ENCODE measurements at places on chromosomes 12 and 14.

GRCh38 chr12:3225154-3225795 is 148.1 kb downstream of the TSPAN9 start:
- DNase-seq = no peak

GRCh38 chr12:105451211-105451610 is 120.7 kb downstream of the C12orf75 start:
- no peak for DNase-seq

DNA sequence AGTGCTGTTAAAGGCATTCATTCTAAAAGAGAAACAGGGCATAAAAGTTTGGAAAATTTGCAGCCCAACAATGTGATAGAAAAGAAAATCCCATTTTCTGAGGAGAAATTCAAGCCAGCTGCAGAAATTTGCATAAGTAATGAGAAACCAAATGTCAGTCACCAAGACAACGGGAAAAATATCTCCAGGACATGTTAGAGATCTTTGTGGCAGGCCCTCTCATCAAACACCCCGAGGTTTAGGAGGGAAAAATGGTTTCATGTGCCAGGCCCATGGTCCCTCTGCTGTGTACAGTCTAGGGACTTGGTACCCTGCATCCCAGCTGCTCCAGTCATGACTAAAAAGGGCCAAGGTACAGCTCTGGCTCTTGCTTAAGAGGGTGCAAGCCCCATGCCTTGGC is 251.0 kb upstream of the FAR2 start:
- no peak for DNase-seq

- DNase-seq = no peak
Observed at GRCh38 chr14:33812601-33813000, 138.3 kb downstream of the EGLN3 start.

GRCh38 chr14:79972230-79972629 is 239.1 kb downstream of the DIO2 start:
- DNase-seq = no peak

- DNase-seq = no peak
Observed at GRCh38 chr14:99479906-99480869, at the start of gene SETD3. Gene SETD3 (minus strand): TSS chr14:99480859. CDS start chr14:99465805, 15,054 bp downstream.

- DNase-seq = no peak
Observed at GRCh38 chr12:72295101-72295500, 22.9 kb downstream of the TRHDE start.

- DNase-seq = no peak
Observed at GRCh38 chr14:75460394-75460793, 32.6 kb downstream of the JDP2 start.

- DNase-seq = no peak
Observed at GRCh38 chr12:21538061-21538653, 12.1 kb downstream of the SPX start.

GRCh38 chr14:91374879-91375702 is 42.5 kb downstream of the CCDC88C start:
- DNase-seq = peak; percentile 54

GRCh38 chr12:48180424-48180823 is 3.0 kb upstream of the CCDC184 start:
- DNase-seq = no peak

DNA sequence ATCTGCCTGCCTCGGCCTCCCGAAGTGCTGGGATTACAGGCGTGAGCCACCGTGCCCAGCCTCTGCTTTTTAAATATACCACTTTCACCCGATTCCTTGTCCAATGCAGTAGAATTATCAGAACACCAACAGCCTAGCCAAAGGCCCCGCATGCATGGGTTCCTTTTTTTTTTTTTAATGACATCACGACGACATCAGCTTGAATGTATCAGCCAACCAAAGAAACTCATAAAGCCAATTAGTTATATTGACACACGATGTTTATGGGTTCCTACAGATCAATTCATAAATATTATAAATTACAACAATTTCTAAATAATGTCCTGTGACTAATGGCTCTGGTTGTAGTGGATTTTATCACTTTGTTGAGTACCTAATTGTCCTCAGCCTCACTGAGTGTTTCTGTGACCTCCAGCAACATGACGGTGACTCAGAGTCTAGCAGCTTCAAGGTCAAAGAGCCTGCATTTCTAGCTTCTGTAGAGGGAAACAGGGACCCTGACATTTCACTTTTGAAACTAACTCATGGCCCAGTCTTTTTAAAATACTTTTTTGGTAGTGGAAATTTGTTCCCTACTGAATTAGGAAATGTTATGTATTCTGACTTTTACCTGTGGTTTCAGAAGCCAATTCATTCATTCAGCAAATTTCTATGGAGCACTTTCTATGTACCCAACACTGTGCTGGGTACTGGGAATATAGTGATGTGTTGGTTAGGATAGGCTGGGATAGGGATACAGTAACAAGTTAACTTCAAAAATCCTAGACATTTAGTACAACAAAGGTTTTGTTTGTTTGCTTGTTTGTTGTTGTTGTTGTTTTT is 144.1 kb downstream of the SUDS3 start:
- DNase-seq = no peak

- DNase-seq = no peak
Observed at GRCh38 chr14:54881235-54881760, 21.3 kb downstream of the GCH1 start.

- DNase-seq = no peak
Observed at GRCh38 chr14:32728976-32729375, 209.7 kb upstream of the NPAS3 start.

DNA sequence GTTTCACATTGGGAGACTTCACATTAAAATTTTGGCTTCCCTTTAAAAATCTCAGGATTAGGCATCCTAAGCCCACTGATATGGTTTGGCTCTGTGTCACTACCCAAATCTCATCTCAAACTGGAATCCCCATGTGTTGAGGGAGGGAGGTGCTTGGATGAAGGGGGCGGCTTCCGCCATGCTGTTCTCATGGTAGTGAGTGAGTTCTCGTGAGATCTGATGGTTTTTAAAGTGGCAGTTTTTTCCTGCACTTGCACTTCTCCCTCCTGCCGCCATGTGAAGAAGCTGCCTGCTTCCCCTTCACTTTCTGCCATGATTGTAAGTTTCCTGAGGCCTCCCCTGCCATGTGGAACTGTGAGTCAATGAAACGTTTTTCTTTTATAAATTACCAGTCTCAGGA is 65.7 kb upstream of the PLXNC1 start:
- no peak for DNase-seq

GRCh38 chr14:92615451-92615850 is 101.9 kb downstream of the RIN3 start:
- DNase-seq = no peak

- DNase-seq = no peak
Observed at GRCh38 chr14:68741839-68742470, 50.9 kb downstream of the ZFP36L1 start.

GRCh38 chr14:101957406-101958234 is 6.8 kb upstream of the DYNC1H1 start:
- no peak for DNase-seq

GRCh38 chr14:92729634-92730358 is 18.6 kb downstream of the LGMN start:
- DNase-seq = no peak

GRCh38 chr14:26200687-26201086 is 397.1 kb downstream of the NOVA1 start:
- no peak for DNase-seq

- DNase-seq = no peak
Observed at GRCh38 chr12:32828552-32828951, 68.0 kb downstream of the PKP2 start.

DNA sequence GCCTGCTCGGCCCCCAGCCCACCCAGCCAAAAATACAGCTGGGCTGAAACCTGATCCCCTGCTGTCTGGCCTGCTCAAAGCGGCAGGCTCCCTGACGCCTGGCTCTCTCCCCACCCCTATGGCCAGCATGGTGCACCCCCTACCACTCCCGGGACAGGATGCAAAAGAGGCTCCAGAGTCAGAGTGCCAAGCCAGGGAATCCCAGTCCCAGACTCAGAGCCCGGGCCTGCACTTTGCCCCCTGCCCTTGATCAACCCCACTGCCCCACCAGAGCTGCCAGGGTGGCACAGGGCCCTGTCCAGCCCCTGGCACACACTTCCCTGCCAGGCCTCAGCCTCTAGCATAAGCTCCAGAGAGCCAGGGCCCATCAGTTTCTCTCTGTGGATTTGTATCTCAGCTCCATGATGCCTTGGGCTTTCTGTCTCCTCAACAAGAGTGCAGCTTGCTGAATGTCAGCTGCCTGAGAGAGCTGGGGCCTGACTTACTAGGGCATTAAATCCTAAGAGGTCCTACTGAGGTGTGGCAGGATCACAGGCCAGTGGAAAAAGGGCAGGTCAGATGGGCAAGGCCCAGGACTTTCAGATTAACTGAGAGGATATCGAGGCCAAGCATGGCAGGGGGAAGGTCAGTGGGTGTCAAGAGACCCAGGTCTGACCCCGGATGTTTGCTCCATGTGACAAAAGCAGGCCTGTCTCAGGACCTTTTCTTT is 13.9 kb downstream of the ACVRL1 start:
- no peak for DNase-seq

GRCh38 chr12:28802706-28803438 is 346.2 kb upstream of the FAR2 start:
- no peak for DNase-seq

DNA sequence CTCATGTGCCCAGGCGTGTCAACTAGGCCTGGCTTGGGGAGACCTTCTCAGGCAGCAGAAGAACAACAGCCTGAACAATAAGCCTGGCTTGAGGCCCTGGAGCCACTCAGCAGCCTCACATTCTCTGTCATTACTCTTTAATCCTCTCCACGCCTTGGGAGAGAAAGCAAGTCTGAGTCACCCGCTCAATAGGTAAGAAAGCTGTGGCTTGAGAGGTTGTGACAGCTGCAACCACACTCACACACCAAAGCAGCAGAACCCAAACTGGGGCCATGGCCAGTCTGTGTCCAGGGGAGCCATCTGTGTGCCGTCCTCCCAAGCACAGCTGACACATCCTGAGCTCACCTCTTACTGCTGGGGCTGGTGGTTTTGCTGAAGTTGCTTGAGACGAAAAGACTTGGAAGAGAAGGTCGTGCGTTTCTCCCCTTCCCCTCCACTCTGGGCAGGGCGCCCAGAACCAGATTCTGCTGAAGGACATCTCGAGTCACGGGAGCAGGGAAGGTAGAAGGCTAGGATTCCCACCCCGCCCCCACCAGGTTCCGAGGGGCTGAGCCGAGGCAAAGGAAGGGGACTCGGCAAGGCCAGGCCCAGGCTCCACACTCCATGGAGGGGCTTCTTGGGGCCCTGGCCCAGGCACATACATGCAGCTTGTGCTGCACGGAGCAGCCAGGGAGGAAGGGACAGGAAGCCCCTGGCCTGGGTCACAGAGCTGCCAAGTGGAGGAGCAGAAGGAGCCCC is 5.5 kb downstream of the TMEM63C start:
- no peak for DNase-seq
